ENCODE measurements at places on chromosomes 2 and 18.

GRCh38 chr2:674321-674985, 2.8 kb downstream of the TMEM18 start:
- no peak for DNase-seq

- no peak for DNase-seq
These were observed 633 bp upstream of the ILKAP start for GRCh38 chr2:238203973-238204683.

GRCh38 chr2:28623582-28624405, 127.8 kb upstream of the PPP1CB start:
- no peak for DNase-seq

DNA sequence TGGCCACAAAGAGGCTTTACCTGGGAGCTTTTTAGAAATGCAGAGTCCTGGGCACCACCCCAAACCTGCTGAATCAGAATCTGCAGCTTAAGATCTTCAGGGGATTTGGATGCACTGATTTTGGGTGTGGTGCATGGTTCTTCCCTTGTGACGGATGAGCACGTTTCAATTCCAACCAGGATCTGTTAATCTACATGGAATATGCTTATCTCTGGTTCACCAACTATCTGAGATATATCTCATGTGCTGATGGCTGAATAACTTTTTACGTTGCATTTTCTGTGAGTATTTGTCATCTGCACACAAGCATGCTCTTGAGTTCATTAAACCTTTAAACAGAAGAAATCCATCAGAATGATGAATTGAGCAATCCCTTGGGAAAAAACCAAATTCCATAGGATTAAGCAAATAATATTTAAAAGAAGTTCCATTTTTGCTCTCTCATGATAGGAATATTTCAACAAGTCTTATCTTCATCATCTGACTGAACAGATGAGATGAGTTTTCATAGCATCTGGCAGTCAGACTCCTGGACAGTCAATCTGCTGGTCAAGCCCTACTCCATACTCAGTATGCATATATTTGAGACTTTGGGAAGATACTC, 120.6 kb downstream of the PLB1 start:
- DNase-seq: no peak

DNA sequence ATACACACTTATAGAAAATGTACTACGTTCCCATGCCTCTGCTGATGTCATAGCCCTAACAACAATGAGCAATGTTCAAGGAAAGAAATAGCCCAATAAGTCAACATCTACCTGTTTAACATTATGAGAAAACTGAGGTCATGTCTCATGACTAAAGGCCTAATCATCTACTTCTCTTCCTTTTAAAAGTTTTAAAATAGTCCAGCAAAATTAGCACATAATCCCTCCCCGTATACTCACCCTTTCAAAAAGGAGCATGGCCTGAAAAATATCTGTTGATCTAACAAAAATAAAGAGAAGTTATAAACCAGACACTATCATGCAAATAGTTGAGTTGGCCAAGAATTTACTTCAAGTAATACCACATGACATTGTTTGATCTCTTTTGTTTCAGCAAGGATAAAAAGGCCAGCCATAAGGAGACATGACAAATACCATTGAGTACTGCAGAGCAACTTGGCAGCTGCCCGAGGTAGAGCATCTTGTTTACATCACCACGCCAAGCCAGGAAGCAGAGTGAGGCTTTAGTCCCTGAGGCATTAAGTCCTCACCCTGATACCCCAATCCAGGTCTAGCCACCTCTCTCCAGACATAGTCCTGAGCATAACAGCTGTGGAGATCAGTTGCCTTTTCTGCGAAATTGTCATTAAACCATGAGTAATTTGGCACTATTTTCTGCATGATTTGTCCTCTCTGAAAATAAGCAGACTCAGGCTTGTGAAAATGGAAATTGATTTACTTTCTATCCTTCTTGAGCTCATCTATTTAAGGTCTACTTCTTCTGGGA, 137.4 kb upstream of the ETAA1 start:
- no peak for DNase-seq

GRCh38 chr18:37538526-37539205, 26.9 kb downstream of the CELF4 start:
- DNase-seq: no peak

- no peak for DNase-seq
These were observed 197.7 kb upstream of the STON1 start for GRCh38 chr2:48332286-48332685.

GRCh38 chr2:154699575-154699930, 1.1 kb downstream of the KCNJ3 start:
- no peak for DNase-seq

DNA sequence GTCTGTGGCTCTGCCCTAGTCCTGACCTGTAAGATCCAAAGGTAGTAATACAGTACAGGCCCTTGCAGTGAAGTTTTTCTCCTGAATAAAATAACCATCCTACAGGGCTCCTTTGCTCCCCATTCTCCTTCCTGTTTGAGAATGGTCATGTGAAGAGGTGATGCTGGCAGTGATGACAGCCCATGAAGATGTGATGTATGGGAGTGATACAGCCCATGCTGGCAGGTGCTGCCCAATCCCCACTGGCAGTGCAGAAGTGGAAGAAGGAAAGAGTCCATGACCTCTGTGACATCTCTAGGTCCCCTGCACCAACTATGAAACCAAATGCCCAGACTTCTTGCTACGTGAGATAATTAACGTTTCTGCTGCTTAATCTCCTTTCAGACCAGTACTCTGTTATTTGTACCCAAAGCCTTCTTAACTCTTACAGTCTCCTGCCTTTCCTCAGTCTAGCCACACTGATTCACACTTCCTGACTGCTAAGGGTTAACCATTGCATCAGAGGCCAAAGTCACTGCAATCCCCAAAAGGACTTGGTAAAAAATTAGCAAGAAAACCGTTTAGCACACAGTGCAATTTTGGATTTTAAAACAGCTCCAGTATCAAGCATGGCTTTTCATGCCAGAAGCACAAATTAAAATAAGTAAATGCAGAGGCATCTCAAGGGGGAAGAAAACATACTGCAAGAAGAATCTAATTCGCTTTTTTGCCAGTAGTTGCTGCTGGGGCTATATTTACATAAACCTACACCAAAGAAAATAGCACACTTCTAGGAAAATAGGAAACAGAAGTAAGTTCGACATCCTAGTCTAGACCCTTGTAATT, 98.0 kb downstream of the STK39 start:
- no peak for DNase-seq

DNA sequence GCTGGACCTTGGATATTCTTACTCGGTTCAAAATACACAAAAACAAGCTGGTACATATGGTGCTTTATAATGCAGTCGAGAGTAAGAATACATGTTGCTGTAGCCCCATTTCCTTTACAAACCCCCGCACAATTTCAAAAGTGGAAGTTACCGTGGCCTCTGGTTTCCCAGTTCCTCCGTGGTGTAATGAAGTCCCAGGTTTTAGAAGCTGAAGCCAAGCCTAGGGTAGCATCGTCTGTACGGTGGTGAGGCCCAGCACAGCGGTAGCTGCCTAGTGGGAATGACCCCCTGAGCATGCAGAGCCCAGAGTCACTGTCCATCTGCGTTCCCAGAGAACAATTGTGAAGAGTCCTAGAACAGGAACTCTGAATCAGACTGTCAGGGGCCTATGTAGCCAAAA, 171.8 kb downstream of the ASXL3 start:
- DNase-seq: no peak

GRCh38 chr18:73947180-73947921, 200.3 kb downstream of the FBXO15 start:
- no peak for DNase-seq

GRCh38 chr2:3264010-3264744, 113.4 kb downstream of the EIPR1 start:
- no peak for DNase-seq

DNA sequence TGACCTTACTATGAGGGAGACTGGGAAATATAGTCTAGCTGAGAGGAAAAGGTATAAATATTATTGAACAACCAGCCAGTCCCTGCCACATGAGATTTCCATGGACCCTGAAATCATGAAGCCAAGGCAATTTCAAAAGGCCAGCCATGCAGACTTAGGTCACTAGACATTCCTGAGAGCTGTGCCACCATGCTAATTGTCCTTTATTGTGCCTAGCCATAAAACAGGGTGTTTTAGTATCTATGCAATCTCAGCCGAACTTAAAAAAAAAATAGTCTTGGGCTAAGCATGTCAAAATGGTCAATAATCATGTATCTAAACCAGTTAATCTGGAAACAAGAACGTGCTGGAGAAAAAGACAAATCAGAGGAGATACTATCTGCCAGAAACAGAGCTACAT, 269.5 kb downstream of the LNPK start:
- DNase-seq: no peak

GRCh38 chr2:99984799-99985515, 157.4 kb downstream of the AFF3 start:
- no peak for DNase-seq

DNA sequence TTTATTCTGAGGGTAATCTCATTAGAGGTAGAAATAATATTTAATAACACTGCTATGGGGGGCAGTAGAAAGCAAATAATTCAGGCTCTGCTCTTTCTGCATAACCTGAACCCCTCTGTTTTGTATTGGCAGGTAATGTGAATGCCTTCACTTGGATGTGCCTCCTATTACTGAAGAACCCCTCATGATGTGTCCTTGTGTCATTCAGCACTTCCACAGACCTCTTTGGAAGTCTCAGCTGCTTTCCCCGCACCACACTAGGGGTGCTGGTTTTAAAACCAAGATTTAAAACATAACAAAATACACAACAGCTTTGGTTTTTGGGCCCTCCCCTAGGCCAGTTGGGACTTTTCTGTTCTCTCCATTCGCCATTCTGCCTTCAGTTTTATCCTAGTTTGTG, 281.7 kb upstream of the MC4R start:
- DNase-seq: no peak

DNA sequence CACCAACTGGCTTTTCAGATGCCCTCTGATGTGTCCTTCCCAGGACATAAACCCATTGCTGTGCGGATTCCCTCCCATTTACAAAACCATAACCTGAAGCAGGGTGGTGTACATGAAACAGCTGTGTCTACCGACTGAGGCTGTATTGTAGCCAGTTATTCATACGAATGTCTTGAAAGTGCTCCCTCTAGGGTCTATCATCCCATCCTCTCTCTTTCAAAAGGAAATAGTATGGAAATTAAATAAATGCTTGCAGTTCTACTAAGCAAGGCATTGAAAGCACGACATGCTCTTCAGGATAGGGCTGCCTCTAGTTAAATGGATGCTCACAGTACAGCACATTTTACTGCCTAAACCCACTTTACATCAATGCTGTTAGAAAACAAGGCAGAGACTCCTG, 112.2 kb upstream of the PXDN start:
- DNase-seq: no peak

DNA sequence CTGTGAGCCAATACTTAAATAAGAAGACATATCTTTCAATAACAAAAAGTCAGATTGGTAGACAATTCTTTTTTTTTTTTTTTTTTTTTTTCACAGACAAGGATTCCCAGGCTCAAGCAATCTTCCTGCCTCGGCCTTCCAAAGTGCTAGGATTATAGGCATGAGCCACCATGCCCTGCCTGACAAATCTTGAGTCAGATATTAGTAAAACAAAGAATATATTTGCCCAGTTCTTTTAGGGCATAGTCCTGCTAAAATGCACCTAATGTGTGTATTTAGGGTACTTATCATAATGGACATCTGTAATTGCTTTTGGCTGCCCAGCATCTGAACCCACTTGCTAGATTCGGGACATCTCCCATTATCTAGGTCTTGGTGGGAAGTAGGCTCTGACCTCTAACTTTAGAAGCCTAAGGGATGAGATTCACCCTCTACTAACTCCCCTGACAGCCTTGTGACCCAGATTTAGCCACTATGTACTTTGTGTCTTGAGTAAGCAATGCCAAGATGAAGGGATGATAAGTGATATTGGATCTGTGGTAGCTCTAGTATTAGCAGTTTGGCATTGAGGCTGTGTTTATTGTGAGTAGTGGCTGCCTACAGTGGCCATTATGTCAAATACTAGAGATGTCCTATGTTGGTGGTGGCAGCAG, 18.5 kb upstream of the PSME4 start:
- no peak for DNase-seq

DNA sequence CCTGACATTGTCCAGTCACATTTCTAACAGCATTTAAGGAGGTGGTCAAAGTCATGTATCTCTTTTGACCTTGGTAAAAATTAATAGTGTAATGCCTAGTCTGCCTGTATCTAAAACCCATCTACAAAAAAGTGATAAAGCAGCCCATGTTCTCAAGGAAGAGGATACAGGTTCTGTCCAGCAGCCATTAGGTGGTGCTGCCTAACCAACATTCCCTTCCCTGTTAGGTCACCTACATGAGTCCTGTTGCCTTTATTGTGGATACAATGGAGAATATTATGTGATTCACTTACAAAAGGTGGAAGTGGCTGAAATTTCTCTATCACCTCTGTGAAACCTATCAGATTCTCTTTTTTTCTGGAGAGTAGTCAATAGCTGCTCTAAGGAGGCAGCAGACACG, 52.5 kb downstream of the AQP4 start:
- DNase-seq: no peak

- no peak for DNase-seq
These were observed 22.2 kb downstream of the FAP start for GRCh38 chr2:162221064-162221463.

DNA sequence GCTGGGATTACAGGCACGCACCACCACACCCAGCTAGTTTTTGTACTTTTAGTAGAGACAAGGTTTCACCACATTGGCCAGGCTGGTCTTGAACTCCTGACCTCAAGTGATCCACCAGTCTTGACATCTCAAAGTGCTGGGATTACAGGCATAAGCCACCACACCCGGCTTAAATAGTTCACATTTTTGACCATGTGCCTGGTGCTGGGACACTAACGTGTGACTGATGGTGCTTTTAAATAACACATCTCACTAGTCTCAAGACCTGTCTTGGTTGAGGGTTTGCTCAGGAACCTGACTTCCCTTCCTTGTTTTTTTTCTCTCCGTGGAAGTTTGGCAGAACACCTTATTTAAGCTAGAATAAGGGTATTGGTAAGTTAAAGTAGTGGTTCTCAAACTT, 8.5 kb downstream of the FMNL2 start:
- DNase-seq: no peak

DNA sequence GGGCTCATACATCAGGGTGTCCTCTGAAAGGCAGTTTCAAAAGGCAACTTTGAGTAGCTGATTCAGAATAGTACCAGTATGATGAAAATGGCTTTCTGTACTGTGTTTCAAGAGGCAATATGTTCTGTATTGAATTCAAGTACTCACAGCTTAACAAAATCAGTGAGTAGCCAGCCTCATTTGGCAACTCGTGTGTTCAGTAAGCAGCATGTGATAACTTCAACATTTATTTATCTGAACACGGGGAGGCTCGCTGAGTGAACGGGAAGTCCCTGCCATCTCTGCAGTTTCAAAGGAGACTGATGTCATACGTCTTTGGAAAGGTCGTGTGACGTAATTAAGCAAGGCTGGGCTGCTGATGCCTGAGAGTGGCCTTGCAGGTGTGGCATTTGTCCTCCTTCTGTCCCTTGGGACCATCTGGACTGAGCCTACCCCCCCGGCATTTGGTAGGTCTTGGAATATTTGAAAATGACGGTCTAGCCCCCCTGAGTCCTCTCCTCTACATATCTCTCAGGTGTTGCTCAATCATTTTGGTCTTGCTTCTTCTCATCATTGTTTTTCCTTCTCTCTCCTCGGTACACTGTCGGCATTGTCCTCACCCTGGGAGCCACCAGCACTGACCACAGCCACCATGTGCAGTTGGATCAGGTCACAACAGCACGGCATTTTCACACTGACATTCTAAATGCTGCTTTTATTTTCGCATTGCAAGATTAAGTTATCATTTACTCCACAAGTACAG, 62.8 kb downstream of the SMIM21 start:
- no peak for DNase-seq

GRCh38 chr2:57516698-57517340, 529.8 kb upstream of the VRK2 start:
- no peak for DNase-seq

- no peak for DNase-seq
These were observed 144.8 kb upstream of the NDUFV2 start for GRCh38 chr18:8957731-8958130.

- no peak for DNase-seq
These were observed 117.8 kb upstream of the LGALSL start for GRCh38 chr2:64336171-64336570.
